ENCODE measurements at places on chromosomes 3 and 15. TPM values are rescaled to one million over a fixed set of nuclear protein-coding genes. Genes with fewer than 3 reads are reported as not detected.

- peak; percentile 65 for DNase-seq
Observed at GRCh38 chr3:109336291-109336861, 970 bp downstream of the DPPA4 start.

Gene EPB42
- 1.3 TPM for polyA plus RNA-seq

Gene UROC1
- polyA plus RNA-seq = not detected

GRCh38 chr3:43583481-43583880 lies 38.3 kb downstream of the ANO10 start:
- no peak for DNase-seq

DNA sequence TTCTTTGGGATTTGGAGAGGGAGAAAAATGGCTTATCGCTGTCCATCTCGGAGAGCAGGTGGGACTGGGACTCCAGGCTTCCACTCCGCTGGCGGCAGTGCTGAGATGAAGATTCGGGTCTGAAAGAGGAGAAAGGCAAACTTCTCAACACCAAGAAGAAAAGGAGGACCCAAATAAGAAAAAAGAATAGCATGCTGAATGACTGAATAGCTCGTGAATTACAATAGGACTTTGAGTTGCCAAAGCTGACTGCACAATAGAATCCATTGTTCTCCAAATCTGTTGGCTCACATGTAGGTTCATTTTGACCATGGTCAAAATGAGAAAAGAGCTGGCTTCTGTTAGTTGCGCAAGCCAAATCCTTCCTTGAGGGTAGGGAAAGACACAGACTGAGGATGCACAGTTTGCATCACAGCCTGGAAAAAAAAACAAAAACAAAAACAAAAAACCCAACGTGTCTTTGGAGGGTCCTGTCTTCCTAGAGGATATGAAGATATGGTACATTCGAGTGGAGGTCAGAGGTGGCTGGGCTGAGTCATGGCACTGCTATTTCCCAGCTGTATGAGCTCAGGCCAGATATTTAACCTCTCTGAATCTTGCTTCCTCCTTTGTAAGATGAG lies 59.3 kb upstream of the LMOD3 start:
- DNase-seq = peak; percentile 31
